ENCODE measurements at places on chromosomes 13 and 19.

DNA sequence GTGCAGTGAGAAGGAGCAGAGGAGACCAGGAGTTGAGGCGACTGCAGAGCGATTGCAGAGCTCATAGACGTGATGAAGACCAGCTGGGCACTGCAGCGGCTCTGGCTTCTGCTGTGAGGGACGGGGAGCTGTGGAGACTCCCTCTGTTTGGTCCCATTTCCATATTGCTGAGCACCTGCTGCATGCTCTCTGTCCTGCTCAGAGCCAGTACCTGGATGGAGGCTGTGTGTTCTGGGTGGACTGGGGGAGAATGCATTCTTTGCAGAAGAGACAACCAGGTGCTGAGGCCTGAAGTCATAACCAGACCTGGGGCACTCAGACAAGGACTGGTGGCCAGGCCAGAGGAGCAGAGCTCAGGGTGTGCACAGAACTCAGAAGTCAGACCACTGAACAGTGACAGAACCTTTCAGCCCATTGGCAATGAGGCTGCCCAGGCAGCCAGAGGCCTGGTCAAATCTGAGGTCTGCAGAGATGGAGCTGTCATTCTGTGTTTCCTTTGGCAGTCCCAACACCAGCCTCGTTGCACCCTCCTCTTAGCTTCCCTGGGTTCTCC lies 1.3 kb upstream of the A1BG start:
- DNase-seq: no peak

GRCh38 chr13:31209172-31209840 lies 9.5 kb downstream of the B3GLCT start:
- peak; percentile 35 for DNase-seq

- peak; percentile 89 for DNase-seq
Observed at GRCh38 chr19:56105090-56105701, 15.9 kb downstream of the ZNF787 start.

GRCh38 chr13:25775986-25776385 lies 275.8 kb downstream of the SHISA2 start:
- no peak for DNase-seq

DNA sequence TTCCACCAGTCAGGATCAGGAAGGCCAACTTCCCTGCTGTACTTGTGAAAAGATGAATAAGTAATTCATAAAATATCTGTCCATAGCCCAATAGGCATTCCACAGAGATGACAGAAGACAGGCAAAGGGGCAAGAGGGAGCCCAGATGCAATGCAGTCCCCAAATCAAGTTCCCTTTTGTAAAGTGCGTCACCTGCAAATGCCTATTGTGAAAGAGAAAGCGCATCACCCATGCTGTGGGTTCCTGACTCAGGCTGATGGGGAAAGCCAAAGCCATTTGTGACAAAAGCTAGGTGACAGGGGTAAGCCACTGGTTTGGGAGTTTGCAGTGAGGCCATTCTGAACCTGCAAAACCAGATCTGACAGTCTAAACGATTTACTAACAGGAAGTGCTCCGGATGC lies 157.5 kb upstream of the ZNF536 start:
- DNase-seq: no peak

DNA sequence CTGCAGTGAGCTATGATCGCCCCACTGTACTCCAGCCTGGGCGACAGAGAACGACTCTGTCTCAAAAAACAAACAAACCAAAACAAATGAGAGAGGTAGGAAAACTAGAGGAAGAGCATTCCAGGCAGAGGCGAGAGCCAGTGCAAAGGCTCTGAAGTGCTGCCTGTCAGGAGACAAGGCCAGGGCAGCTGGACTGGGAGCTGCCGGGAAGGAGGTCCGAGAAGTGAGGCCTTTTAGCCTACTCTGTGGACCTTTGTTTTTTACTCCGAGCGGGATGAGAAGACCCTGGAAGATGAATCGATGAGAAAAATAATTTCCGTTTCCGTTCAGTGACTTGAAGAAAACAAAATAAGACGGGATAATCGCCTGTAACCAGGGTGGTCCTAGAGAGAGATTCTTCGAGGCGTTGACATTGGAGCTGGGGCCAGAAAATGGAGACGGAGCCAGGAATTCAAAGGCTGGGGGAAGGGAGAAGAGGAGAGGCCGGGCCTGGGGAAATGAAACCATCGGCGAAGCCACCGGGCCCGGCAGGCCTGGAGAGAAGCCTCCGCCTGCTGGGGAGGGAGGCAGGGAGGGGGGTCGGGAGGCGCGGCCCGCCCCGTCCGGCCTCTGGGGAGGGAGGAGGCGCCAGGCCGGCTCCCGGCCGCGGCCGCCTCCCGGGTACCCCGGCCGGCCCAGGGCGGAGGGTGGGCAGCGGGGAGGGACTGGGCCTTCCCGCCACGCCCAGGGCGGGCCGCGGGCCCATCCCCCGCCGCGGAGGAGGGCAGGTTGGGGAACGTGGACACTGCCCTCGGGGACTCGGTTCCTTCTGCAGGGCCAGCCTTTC lies 7.8 kb upstream of the SERTAD1 start:
- peak; percentile 93 for DNase-seq

- no peak for DNase-seq
Observed at GRCh38 chr13:99659226-99659625, 158.0 kb downstream of the TM9SF2 start.

Measured in iPS-NIHi11 (cell line).